Right lung (tissue), 10 donors: ENCODE measurements at places on chromosomes 1 and 21. TPM values are rescaled to one million over a fixed set of nuclear protein-coding genes. Genes with fewer than 3 reads are reported as not detected.

Gene BARHL2
- not detected for polyA plus RNA-seq

Gene SYT14
- polyA plus RNA-seq = 0.27 TPM

Gene G0S2
- 78.1 TPM for polyA plus RNA-seq

Gene FAM229A
- 6.3 TPM for polyA plus RNA-seq

Gene LCE3A
- not detected for polyA plus RNA-seq

Gene NECTIN4
- 10.9 TPM for polyA plus RNA-seq

Gene C1QTNF12
- 0.58 TPM for polyA plus RNA-seq

Gene THEM5
- polyA plus RNA-seq = 1.1 TPM

Gene TMPRSS3
- 1.0 TPM for polyA plus RNA-seq

Gene FAM177B
- polyA plus RNA-seq = 0.61 TPM

Gene TNNT2
- polyA plus RNA-seq = 5.8 TPM

Gene MAD2L2
- polyA plus RNA-seq = 43.0 TPM

Gene SELP
- 9.0 TPM for polyA plus RNA-seq

Gene USP16
- 59.3 TPM for polyA plus RNA-seq

Gene FMN2
- polyA plus RNA-seq = 1.7 TPM

Gene ATP5PB
- polyA plus RNA-seq = 278 TPM

Gene EXTL2
- 70.5 TPM for polyA plus RNA-seq

Gene C1orf116
- 30.9 TPM for polyA plus RNA-seq

Gene SYT11
- 13.8 TPM for polyA plus RNA-seq
